HS-27A (cell line): ENCODE measurements at places on chromosomes 4 and X.

DNA sequence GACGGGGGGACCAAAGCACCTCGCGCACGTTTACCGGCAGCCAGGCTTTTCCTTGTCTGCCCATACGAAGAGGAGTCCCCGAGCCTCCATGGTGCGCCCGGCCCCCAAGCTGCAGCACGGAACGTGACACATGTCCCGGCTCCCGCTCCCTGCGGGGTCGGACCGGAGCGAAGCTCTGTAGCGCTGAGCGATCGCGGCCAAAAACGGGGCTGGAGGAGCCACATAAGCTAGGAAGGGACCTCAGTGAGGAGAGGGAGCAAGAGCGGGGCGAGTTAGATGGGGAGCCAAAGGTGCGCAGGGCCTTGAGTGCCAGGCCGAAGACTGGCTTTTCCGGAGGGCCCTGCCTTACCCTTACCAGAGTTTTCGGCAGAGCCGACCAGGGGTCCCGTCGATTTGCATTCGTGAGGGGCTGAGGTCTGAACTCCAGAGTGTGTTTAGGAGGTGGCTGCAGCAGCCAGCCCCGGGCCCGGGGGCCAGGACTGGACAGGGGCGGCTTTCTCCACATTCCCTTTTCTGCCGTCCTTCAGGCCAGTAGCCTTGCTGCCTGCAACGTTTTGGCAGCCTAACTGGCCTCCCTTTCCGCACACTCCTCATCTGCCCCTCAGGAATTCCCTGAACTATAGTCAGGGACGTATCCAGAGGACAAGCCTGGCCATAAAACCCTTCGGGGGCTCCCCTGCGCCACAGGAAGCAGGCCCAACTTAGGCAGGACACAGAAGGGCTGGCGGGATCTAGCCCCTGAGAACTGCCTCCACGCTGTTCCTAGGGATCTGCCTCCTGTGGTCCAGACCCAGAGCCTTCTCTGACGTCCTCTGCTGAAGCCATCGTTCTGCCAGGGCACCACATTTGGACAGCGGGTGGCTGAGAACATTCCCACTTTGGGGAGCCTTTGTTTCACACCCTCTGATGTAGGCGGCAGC is 689 bp downstream of the SSR4 start:
- no peak for DNase-seq

GRCh38 chr4:46329118-46329976 is 60.6 kb downstream of the GABRA2 start:
- DNase-seq: no peak

GRCh38 chrX:94178145-94178788 is 504.3 kb downstream of the FAM133A start:
- DNase-seq: no peak

- no peak for DNase-seq
Measured at GRCh38 chr4:102388611-102389010, 43.3 kb upstream of the SLC39A8 start.

DNA sequence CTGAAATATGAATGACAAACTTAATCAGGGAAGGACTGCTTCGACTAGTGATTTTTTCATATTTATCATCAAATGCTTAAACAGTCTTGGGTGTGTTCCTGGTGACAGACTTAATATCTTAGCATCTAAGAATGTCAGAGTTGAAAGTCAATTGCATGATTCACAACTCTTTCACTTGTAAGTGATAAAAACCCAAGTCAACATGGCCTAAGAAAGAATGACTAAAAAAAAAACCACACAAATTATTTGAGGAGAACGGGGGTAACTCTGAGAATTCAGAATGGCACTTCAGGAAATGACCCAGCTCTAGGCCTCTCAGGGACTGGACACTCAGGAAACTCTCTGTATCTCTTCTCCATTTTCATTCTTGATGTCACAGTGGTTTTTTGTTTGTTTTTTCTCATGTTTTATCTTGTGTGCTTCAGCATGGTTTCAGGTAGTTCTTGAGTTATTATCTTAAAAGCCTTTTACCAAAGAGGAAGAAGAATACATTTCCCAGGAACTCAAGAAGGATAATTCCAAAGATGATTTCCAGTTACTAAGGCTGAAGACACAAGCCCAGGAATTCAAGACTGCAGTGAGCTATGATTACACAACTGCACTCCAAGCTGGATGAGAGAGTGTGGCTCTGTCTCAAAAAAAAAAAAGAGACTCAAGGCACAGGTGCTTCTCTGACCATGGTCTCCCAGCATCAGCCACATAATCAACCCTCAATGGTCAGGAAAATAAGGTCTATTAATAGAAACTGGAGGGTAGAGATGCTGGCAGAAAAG is 1697.8 kb upstream of the IGFBP7 start:
- no peak for DNase-seq
